Adrenal gland (tissue), 19 donors: ENCODE measurements at places on chromosomes 6 and 20. TPM values are rescaled to one million over a fixed set of nuclear protein-coding genes. Genes with fewer than 3 reads are reported as not detected.

The L3MBTL3 gene
- 19.9 TPM for total RNA-seq

The PKIG gene
- total RNA-seq: 112 TPM

The CTCFL gene
- not detected for total RNA-seq

GRCh38 chr20:23305098-23305497 lies 45.5 kb upstream of the NXT1 start:
- no peak overlapping the region for H3K27ac ChIP-seq
- no peaks in the 10 kb centered on the region for H3K4me1 ChIP-seq
- no peaks in the 10 kb centered on the region for H3K27me3 ChIP-seq

DNA sequence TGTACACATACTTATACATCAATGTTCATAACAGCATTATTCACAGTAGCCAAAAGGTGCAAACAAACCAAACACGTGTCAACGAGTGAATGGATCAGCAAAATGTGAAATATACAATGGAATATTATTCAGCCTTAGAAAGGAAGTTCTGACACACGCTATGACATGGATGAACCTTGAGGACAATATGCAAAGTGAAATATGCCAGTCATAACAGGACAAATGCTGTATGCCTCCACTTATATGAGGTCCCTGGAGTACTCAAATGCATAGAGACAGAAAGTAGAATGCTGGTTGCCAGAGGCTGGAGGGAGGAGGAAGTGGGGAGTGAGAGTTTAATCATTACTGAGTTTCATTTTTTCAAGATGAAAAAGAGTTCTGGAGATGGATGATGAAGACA lies 37.8 kb upstream of the IGF2R start:
- DNase-seq: no peak
- H3K36me3 ChIP-seq: no peaks in the 10 kb centered on the region
- H3K27ac ChIP-seq: no peak overlapping the region
- H3K4me1 ChIP-seq: peaks cover 5% of the 10 kb centered on the region
- H3K4me3 ChIP-seq: no peak overlapping the region

DNA sequence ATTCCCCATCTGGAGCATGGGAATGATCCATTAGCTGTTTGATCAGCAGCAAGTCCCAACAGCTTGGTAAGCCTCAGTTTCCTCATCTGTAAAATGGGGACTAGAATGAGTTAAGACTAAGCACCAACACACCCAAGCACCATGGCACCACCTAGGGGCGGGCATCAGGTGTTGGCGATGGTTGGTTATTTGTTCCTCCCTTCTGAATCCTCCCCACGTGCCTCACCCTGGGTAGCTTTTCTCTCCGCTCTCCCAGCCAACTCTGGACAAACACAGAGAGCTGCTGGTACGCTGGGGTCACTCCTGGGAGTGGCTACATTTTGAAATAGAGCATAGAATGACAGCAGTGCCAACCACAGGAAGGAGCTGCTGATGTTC lies 13.3 kb upstream of the ITPR3 start:
- no peak overlapping the region for H3K4me3 ChIP-seq
- peaks cover 11% of the 10 kb centered on the region for H3K4me1 ChIP-seq
- no peaks in the 10 kb centered on the region for H3K36me3 ChIP-seq

- H3K4me1 ChIP-seq: peaks cover 15% of the 10 kb centered on the region
- no peaks in the 10 kb centered on the region for H3K36me3 ChIP-seq
- no peaks in the 10 kb centered on the region for H3K27me3 ChIP-seq
Measured at GRCh38 chr6:90537027-90537426, 49.8 kb downstream of the MAP3K7 start.
